ENCODE measurements at places on chromosomes 4 and X.

GRCh38 chr4:8695237-8696219, 103.0 kb downstream of the CPZ start:
- no peak for DNase-seq

DNA sequence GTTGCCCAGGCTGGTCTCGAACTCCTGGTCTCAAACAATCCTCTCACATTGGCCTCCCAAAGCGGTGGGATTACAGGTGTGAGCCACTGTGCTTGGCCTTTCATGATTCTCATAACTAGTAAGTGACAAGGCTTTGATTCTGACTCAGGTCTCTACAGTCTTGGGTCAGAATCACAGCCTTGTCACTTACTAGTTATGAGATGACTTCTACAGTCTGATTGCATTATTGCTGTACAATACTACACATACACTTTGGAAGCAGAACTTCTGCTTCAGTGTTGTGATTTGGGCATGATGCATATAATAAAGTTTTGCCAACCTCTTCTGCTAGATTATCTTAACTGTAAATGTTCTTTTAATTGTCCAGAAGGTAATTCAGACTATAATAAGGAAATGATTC, 123.3 kb downstream of the KDM6A start:
- no peak for DNase-seq

DNA sequence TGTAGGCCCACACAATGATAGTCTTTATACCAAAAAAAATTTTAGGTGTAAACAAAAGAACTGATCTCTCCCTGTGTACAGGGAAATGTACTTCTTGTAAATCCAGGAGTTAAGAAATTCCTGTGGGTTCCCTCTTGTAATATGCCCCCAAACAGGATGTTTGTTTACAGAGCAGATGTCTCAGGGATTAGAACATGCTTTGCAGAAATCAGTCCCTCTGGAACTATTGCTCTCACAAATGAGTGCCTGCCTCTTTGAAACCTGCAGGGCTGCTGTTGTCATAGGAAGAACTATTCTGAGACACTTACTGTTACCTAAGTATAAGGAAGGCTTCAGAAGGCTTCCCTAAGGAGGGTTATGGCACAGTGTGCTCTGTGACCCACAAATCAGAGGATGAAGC, 35.6 kb downstream of the PAK3 start:
- DNase-seq = no peak

- DNase-seq = no peak
Measured at GRCh38 chr4:99852199-99852749, 35.6 kb downstream of the DAPP1 start.

DNA sequence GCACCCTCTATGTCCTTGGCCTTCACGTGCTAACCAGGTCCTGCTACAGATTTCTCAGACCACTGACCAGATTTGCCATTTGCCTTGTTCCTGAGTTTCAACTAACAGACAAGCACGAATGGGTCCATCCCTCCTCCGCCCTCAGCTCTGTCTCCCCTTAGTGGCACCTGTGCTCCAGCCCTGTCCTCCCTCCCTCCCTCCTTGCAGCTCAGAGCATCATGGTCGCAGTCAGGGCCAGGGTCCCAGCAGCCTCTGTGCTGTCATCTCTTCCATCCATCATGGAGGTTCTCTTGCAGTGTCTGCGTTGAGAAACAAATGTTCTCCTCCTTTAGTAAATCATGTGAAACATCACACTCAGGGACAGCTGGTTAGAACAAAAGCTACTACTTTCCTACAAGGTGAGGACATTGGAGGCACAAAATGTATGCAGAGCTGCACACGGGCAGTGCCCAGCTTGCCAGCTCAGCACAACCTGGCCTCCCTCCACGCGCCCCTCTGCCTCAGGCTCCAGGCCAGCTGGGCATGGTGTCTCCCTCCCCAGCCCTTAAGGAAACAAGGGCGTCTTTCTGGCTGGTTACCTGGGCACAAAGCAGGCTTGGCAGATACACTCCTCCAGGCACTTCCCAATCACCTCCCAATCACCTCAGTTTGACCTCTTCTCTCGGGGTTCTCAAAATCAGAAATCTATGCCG, 79.5 kb upstream of the ATP6AP2 start:
- DNase-seq = no peak
